ENCODE measurements at places on chromosomes 11 and 22.

GRCh38 chr22:47940211-47940610 lies 1177.8 kb downstream of the TBC1D22A start:
- H3K27me3 ChIP-seq = no peaks in the 10 kb centered on the region
- DNase-seq = no peak
- H3K4me3 ChIP-seq = no peak overlapping the region
- H3K27ac ChIP-seq = no peak overlapping the region
- H3K4me1 ChIP-seq = no peaks in the 10 kb centered on the region
- no peaks in the 10 kb centered on the region for H3K36me3 ChIP-seq

GRCh38 chr11:3197044-3197695 lies 21.4 kb downstream of the MRGPRG start:
- H3K36me3 ChIP-seq = no peaks in the 10 kb centered on the region
- H3K4me1 ChIP-seq = no peaks in the 10 kb centered on the region
- no peak overlapping the region for H3K27ac ChIP-seq
- DNase-seq = no peak

DNA sequence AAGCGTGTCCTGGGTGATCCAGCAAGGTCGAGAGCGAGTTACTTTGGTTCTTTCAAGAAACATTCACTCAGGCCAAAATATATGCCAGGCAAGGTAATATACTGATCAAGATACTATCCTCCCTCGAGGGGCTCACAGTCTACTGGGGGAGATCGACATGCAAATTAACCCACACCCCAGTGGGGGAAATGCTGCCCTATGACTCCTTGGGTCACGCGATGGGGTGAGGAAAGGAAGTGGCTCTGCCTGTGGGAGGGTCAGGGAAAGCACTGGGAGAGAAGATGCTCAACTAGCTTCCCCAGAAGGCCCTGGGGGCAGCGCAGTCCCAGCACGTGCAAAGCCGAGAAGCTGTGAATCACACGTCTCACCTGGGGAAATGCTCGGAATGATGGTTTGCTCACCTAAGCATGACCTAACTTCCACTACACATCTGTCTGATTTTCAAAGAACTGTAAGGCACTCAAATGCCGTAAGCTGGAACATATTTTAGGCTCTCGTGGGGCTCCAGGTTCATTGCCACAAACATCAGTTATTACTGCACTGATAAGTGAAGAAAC lies 130.7 kb downstream of the RCN1 start:
- H3K4me3 ChIP-seq = no peak overlapping the region
- no peak overlapping the region for H3K27ac ChIP-seq
- no peaks in the 10 kb centered on the region for H3K36me3 ChIP-seq
- no peak for DNase-seq

- no peak overlapping the region for H3K27ac ChIP-seq
- no peak for DNase-seq
- H3K4me1 ChIP-seq = no peaks in the 10 kb centered on the region
- no peaks in the 10 kb centered on the region for H3K36me3 ChIP-seq
- peaks cover 16% of the 10 kb centered on the region for H3K27me3 ChIP-seq
These were observed 138.5 kb upstream of the HSD17B12 start for GRCh38 chr11:43541993-43542392.

GRCh38 chr22:45645150-45645525 lies 26.5 kb upstream of the ATXN10 start:
- no peak for DNase-seq
- no peaks in the 10 kb centered on the region for H3K36me3 ChIP-seq
- peaks cover 9% of the 10 kb centered on the region for H3K4me1 ChIP-seq
- H3K27ac ChIP-seq = no peak overlapping the region

GRCh38 chr11:398826-399225 lies 4.8 kb downstream of the PKP3 start:
- H3K4me3 ChIP-seq = no peak overlapping the region
- peaks cover 14% of the 10 kb centered on the region for H3K4me1 ChIP-seq
- no peak for DNase-seq
- no peaks in the 10 kb centered on the region for H3K36me3 ChIP-seq
- no peaks in the 10 kb centered on the region for H3K27me3 ChIP-seq

- H3K27ac ChIP-seq = no peak overlapping the region
- no peaks in the 10 kb centered on the region for H3K36me3 ChIP-seq
- DNase-seq = peak; percentile 2
- no peak overlapping the region for H3K4me3 ChIP-seq
- H3K27me3 ChIP-seq = peaks cover 2% of the 10 kb centered on the region
- H3K4me1 ChIP-seq = no peaks in the 10 kb centered on the region
These were observed 2.9 kb downstream of the C11orf87 start for GRCh38 chr11:109424901-109425300.

GRCh38 chr11:120191058-120191457 lies 19.8 kb upstream of the OAF start:
- H3K27me3 ChIP-seq = no peaks in the 10 kb centered on the region
- no peak overlapping the region for H3K27ac ChIP-seq
- DNase-seq = no peak
- no peaks in the 10 kb centered on the region for H3K36me3 ChIP-seq

- H3K4me3 ChIP-seq = no peak overlapping the region
- no peak overlapping the region for H3K27ac ChIP-seq
- DNase-seq = no peak
- no peaks in the 10 kb centered on the region for H3K36me3 ChIP-seq
These were observed 60.8 kb upstream of the CTSC start for GRCh38 chr11:88398372-88398771.

DNA sequence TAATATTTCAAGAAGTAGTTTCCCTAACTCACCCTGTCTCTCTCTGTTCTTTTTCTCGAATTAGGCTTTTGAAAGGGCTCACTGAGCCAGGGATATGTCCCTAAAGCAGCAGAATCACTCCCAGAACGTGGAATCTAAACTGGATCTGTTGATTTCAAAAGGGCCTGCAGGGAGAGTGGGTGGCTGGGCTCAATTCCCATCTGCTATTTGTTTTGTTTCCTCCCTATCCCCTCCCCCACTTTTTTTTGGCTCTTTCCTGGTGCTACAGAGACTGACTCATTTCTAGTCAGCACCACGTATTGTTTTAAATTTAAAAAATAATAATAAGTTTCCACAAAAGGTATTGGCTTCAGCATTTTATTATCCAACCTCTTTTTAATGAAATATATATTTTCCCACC lies 961.5 kb downstream of the FAM181B start:
- H3K27me3 ChIP-seq = peaks cover 1% of the 10 kb centered on the region
- no peak overlapping the region for H3K27ac ChIP-seq
- no peaks in the 10 kb centered on the region for H3K4me1 ChIP-seq
- no peaks in the 10 kb centered on the region for H3K36me3 ChIP-seq

DNA sequence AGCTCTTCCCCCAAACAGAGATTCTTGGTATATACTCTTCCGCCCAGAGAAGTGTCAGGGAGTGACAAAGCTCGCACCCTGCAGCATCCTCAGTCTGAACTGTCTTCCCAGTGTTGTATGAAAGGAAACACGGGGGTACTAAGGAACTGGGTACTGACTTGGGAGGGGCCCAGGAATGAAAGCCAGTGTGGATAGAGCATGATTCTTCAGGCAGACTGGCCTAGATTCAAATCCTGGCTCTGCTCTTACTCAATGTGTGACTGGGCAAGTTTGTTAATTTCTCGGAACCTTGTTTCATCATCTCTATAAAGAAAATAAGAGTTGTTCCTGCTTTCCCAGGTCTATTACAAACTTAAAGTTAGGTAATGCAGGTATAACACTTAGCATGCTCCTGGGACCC lies 266.0 kb upstream of the NARS2 start:
- H3K36me3 ChIP-seq = no peaks in the 10 kb centered on the region
- no peak overlapping the region for H3K27ac ChIP-seq
- peaks cover 2% of the 10 kb centered on the region for H3K27me3 ChIP-seq
- DNase-seq = no peak
- H3K4me3 ChIP-seq = no peak overlapping the region
- no peaks in the 10 kb centered on the region for H3K4me1 ChIP-seq

DNA sequence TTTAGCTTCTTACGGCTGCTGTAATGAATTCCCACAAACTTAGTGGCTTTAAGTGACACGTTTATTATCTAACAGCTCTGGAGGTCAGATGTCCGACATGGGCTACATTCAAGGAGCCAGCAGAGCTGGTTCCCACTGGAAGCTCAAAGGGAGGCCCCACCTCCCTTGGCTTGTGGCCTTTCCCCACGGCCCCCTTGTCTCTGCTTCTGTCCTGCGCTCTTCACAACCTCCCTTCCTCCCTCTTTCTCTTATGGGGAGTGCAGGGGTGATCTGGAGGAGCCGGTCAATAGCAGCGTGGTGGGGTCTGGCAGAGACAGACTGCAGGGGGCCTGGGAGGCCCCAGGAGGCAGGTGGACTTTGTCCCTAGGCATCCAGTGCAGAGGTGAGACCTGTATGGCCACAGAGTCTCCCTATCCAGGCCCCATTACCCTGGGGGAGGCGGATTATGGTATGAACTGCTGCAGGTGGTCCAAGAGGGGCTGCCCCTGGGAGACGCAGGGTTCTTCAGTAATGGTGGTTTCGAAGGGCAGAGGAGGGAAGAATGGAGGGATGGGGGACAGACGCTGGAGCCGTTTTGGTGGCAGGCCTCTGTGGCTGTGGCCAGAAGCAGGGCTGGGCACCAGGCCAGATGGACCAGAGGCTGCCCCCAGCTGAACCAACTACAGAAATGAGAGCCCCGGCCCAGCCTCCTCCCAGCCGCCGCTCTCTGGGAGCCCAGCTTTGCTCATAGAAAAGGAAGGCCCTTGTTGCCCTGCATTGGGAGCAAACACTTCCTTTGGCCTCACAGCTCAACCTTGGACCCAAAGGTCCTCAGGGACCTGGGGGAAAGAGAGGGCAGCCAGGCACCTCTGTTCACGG lies 30.7 kb upstream of the KCNQ1OT1 start:
- no peaks in the 10 kb centered on the region for H3K36me3 ChIP-seq
- no peak overlapping the region for H3K27ac ChIP-seq
- H3K4me1 ChIP-seq = no peaks in the 10 kb centered on the region
- DNase-seq = no peak

- no peaks in the 10 kb centered on the region for H3K36me3 ChIP-seq
- H3K27ac ChIP-seq = no peak overlapping the region
- H3K4me1 ChIP-seq = no peaks in the 10 kb centered on the region
- no peak overlapping the region for H3K4me3 ChIP-seq
- H3K27me3 ChIP-seq = no peaks in the 10 kb centered on the region
- no peak for DNase-seq
These were observed 243.7 kb upstream of the TBCEL start for GRCh38 chr11:120780239-120780638.

DNA sequence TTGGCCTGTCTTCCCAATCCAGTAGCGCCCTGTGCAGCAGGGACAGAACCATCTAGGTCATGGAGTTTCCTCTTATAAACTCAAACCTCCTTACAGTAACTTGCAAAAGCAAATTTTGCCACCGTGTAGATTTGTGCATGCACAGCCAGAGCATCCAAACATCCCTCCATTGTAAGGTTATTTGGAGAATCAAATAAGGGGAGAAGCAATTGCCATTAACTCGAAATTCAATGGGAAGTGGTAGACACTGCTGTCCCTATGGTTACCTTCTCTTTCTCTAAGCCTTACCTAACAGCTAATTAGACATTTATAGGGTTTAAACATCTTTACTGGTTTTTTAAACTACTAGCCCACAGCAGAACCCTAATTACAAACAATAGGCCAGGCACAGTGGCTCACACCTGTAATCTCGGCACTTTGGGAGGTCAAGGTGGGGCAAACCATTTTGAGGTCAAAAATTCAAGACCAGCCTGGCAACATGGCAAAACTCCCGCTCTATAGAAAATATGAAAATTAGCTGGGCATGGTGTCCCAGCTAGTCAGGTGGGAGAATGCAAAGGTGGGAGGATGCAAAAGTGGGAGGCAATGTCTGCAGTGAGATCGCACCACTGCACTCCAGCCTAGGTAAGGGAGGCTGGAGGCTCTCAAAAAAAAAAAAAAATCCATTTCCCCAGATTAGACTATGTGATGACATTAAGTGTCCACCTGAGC lies 6.6 kb downstream of the HSPA8 start:
- H3K36me3 ChIP-seq = peaks cover 63% of the 10 kb centered on the region
- peaks cover 68% of the 10 kb centered on the region for H3K4me1 ChIP-seq
- H3K27me3 ChIP-seq = no peaks in the 10 kb centered on the region
- peak overlapping the region; percentile 66 for H3K27ac ChIP-seq
- peak overlapping the region; percentile 65 for H3K4me3 ChIP-seq

- no peak overlapping the region for H3K4me3 ChIP-seq
- H3K27me3 ChIP-seq = no peaks in the 10 kb centered on the region
- H3K36me3 ChIP-seq = no peaks in the 10 kb centered on the region
- H3K27ac ChIP-seq = no peak overlapping the region
- no peaks in the 10 kb centered on the region for H3K4me1 ChIP-seq
These were observed 178.6 kb downstream of the MIAT start for GRCh38 chr22:26835929-26836528.

DNA sequence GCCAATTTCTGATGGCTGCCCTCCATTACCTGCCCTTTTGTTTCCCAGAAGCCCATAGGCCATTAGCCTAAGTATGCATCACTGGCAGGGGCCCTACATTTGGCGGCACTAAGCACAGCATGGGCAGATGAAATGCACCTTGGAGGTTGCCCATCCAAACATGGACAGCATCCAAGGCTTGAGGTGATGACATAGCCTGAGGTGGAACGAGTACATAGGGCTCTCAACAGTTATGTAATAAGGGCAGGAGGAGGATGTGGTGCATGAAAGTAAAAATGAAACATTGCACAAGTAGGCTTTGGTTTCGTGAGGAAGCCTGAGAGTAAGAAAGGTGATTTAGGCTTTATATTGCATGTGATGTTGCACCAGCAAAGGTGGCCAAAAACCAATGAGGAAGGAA lies 148.1 kb downstream of the FAM76B start:
- DNase-seq = no peak
- no peaks in the 10 kb centered on the region for H3K27me3 ChIP-seq
- peak overlapping the region; percentile 80 for H3K27ac ChIP-seq
- H3K4me1 ChIP-seq = peaks cover 14% of the 10 kb centered on the region
- no peaks in the 10 kb centered on the region for H3K36me3 ChIP-seq

GRCh38 chr22:42347281-42347824 lies 76.9 kb upstream of the TCF20 start:
- no peak for DNase-seq
- H3K36me3 ChIP-seq = no peaks in the 10 kb centered on the region
- no peaks in the 10 kb centered on the region for H3K4me1 ChIP-seq
- H3K4me3 ChIP-seq = no peak overlapping the region
- no peaks in the 10 kb centered on the region for H3K27me3 ChIP-seq
- no peak overlapping the region for H3K27ac ChIP-seq

- H3K4me3 ChIP-seq = no peak overlapping the region
- no peak for DNase-seq
- no peaks in the 10 kb centered on the region for H3K27me3 ChIP-seq
- no peaks in the 10 kb centered on the region for H3K36me3 ChIP-seq
- H3K4me1 ChIP-seq = no peaks in the 10 kb centered on the region
- H3K27ac ChIP-seq = no peak overlapping the region
These were observed 512.3 kb upstream of the RAG2 start for GRCh38 chr11:37110385-37110784.

DNA sequence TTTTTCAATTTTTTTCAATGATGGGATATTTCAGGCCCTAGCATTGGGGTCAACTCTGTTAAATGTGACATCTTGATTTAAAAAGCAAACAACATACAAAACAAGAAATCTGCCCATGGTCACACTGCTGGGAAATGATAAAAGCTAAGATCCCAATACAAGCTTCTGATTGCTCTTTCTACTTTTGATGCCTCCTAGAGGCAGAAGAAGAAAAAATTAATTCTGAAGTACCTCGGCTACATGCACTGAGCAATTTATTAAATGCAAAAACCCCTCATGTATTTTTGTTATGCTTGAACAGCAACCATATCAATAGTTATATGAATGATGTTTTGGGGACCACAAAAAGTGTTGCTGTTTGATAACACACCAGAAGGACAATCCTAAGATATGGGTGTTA lies 342.1 kb upstream of the NARS2 start:
- no peak for DNase-seq
- peaks cover under 1% of the 10 kb centered on the region for H3K27me3 ChIP-seq
- H3K4me3 ChIP-seq = no peak overlapping the region
- H3K36me3 ChIP-seq = no peaks in the 10 kb centered on the region
- H3K27ac ChIP-seq = no peak overlapping the region
- H3K4me1 ChIP-seq = no peaks in the 10 kb centered on the region

GRCh38 chr11:104060004-104060794 lies 23.8 kb downstream of the DDI1 start:
- no peaks in the 10 kb centered on the region for H3K27me3 ChIP-seq
- no peak for DNase-seq
- no peaks in the 10 kb centered on the region for H3K4me1 ChIP-seq
- H3K4me3 ChIP-seq = no peak overlapping the region
- H3K27ac ChIP-seq = no peak overlapping the region

Data from CD4-positive, CD25-positive, alpha-beta regulatory T cell (primary cell).